ENCODE measurements at places on chromosomes 5 and 9.

GRCh38 chr9:23342291-23342690 lies 483.7 kb downstream of the ELAVL2 start:
- DNase-seq, result no peak

DNA sequence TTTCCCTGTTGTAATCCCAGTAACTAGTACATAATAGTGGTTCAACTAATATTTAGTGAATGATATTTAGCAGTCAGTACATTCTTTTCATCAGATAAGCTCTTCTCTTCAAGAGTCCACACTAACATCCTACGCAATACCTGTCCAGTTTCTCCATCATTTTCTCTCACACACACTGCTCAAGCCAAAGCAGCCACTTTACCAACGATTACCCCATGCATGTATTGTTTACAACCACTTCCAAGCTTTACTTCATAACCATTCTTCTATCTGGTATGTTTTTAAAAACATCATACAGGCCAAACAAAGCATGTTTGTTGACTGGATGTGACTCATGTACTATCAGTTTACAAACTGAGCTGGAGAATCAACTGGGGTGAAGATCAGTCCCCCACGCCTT lies 7.3 kb downstream of the UBTD2 start:
- DNase-seq, result no peak

- DNase-seq, result no peak
These were observed 637.2 kb downstream of the PDE4D start for GRCh38 chr5:59256331-59256730.

DNA sequence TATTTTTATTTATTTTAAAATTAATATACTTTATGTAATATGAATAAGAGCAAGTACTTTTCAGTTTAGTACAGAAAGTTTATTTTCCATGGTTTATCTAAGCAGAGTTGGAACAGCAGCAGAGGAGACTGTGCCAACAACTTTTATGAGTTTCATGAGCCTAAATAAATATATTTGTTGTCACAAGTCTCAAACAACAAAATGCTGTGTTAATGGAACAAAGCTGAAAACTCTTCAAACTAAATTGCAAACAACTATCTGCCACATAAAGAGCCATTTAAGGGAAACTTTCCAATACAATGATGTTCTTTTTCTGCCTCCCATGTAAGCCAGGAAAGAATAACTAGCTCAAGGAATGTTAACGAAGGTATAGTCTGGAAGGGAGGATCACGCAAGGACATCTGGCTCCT lies 96.1 kb downstream of the FBN2 start:
- no peak for DNase-seq

DNA sequence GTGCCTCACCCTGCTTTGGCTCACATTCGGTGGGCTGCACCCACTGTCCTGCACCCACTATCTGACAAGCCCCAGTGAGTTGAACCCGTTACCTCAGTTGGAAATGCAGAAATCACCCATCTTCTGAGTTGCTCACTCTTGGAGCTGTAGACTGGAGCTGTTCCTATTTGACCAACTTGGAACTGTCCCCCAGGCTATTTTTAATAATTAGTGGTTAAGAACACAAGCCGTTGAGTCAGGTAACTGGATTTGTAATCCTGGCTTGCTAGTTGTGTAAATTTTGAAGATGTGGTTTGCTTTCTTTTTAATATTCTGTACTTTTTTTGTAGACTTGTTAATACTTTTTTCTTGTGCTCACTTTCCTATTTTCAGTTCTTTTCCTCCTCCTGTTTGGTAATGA lies 81.2 kb downstream of the CNTLN start:
- DNase-seq, result no peak

DNA sequence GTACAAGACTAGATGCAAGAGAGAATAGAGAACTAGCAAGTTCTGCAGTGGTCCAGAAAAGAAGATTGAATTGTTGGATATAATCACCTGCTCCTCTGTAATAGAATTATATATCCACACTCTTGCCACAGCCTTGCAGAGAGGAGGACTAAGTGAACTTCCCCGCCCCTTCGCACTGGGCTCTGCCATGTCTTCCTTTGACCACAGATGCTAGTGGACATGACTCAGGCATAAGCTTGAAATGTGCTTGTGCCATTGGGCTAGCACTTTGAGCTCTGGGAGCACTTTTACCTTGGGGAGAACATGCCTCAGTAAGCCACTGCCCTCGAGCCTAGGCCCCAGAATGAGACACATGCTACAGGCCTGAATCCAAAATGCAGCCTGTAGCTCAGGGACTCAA lies 113.5 kb upstream of the RASA1 start:
- no peak for DNase-seq

GRCh38 chr5:92504346-92504745 lies 1076.7 kb downstream of the NR2F1-AS1 start:
- no peak for DNase-seq

DNA sequence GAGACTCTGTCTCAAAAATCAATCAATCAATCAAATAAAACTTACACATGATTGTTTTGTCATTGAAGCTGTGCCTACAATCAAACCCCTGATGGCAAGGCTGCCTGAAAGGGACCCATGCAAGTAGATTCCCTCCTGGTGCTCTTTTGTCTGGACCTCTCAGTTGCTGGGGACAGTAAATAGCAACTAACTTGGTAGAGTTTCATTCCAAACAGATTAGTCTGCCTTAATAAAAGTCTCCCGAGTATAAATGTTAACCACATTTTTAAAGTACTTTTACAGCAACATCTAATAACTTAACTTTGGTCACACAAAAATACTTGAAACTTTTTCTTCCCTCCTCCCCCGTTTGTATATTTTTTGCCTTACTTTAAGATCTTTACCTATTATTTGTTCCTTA lies 105.5 kb downstream of the FEM1C start:
- no peak for DNase-seq

DNA sequence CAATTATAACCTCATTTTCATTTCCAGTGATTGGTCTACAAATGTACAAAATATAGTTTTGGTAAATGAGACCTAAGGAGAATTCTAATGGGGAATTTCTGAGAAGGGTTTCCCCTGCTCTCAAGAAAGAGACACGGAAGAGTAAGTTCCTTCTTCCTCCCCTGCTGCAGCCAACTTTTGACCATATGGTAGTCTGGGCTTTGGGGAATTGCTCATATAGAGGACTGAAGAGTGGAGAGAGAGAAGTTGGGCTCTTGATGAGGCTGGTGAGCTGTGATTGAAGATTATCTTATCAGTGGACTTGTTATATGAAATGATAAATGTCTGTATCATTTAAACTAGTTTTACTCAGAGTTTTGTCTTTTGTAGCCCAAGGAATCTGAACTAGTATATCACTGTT lies 4.3 kb upstream of the LNPEP start:
- DNase-seq, result no peak

DNA sequence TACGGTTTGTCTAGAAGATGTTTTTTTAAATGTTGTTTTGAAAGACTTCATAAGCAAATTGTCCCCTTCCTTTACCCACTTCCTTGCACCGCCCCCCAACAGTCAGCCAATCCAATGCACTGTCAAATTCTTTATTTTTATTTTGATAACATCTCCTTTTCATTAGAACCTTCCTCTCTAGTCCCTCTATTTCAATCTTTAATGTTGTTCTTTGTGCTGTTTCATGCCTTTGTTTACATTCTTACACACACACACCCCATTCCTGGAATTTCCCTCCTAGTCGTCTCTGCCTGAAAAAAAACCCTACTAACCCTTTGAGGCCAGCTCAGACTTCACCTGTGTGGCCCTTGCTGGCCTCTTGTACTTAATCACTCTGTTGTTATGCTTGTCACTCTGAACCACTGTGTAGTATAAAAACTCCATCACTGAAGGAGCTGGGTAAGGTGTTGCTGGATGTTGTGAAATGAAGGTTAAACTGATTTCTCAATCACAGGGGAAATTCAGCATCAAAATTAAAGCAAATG lies 133.4 kb downstream of the UGCG start:
- DNase-seq, result no peak

- no peak for DNase-seq
These were observed 125.6 kb downstream of the NNT start for GRCh38 chr5:43728581-43728980.

GRCh38 chr5:150505816-150506215 lies 2.1 kb upstream of the NDST1 start:
- DNase-seq, result no peak

GRCh38 chr9:98175762-98176161 lies 16.7 kb downstream of the CORO2A start:
- no peak for DNase-seq

GRCh38 chr9:37956904-37957663 lies 53.2 kb upstream of the SLC25A51 start:
- DNase-seq, result no peak

GRCh38 chr5:10741661-10742060 lies 19.4 kb downstream of the DAP start:
- DNase-seq, result no peak

- DNase-seq, result no peak
These were observed 157.5 kb downstream of the MAPKAP1 start for GRCh38 chr9:125549465-125549871.

GRCh38 chr5:167447466-167448375 lies 843.7 kb upstream of the WWC1 start:
- no peak for DNase-seq

GRCh38 chr9:129111528-129112151 lies 425 bp downstream of the PTPA start:
- peak; percentile 32 for DNase-seq

- no peak for DNase-seq
These were observed 251.4 kb upstream of the TRIM32 start for GRCh38 chr9:116435706-116436105.

DNA sequence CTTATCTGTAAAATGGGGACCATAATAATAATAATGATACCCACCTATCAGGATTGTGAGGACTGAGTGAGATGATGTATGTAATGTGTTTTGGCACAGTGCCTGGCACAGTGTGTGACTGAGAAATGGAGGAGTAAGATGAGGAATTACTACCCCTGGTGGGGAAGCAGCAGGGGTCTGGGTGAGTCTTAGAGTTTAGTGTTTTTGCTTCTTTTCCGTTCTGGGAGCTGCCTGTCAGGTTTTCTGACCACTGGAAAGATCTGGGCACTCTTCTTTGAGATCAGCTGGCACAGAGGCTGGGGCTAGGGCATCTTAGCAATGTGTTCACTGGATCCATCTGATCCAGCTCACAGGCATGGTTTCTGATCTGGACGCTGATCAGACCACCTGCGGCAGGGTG lies 8.5 kb downstream of the LCP2 start:
- DNase-seq, result no peak

DNA sequence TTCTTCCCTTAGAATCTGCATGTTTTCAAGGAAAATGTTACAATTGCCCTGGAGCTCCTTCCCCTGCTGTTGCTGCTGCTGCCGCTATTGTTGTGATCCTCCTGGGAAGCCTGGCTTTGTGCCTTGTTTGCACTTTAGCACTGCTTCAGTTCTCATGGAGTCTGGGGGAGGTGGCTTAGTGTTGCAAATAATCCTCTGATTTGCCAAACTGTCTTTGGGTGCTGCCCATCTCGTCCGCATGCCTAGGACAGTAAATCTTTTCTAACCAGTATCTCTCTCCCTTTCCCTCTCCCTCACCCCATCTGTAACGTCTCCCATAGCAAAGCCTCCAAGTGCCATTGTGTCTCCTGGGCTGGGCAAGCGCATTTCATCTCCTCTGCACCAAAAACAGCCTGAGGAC lies 30.3 kb downstream of the FAM240B start:
- no peak for DNase-seq

DNA sequence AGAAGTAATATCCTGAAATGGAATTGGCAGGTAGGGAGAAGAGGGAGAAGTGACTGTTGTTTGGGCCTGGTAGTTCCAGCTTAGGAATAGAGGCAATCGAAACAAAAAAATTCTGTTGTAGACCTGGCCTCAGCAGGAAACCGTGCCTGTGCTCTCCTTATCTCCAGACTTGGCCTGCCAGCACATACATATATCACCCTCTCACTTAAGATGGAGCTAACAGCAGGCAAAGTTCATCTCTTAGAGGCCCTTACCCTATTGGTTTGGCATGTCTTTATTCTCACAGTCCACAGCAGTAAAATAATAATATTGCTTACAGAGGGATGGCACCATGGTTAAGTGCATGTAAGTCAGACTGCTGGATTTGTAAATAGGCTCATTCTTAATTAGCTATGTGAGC lies 19.6 kb upstream of the TNC start:
- DNase-seq, result no peak

GRCh38 chr5:8185852-8186251 lies 316.9 kb downstream of the MTRR start:
- DNase-seq, result no peak

DNA sequence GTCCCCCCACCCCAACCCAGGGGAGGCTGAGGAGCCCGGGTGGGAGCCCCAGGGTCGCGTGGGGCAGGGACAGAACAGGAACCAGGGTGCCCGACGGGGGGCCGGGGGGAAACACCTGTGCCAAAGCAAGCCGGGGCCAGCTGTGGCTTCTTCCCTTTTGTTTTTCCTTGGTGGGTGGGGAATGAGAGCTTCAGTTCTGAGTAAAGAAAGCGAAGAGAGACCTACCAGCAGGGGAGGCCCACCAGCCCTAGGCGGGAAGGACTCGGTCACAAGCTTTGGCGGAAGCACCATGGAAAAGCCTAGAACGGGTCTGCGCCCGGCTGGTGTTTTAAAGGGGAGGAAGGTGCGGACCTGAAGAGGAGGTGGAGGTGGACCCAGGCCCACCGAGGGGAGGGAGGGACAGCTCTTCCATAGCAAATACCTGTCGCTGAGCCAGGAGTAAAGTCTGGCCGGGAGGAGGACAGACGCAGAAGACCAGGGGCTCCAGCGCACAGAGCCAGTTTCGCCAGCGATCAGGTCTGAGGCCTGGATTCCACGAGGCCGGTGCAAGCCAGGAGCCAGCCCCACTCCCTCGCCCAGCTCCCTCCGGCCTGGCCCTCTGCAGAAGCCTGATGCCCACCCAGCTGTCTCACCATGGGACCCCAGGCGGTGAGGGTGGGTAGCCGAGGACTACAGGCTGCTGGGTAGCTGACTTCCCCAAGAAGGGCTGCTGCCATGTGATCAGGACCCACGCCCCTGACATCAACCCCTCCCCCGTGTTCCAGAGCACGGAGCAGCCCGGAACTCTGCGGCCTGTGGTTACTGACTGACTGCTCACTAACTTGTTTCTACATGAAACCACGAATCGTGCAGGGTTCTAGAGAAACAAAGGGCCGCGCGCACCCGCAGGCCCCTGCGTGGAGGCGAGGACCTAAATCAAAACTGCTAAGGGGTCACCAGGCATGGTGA lies 849 bp upstream of the MGAT1 start:
- DNase-seq, result no peak

GRCh38 chr5:11394933-11395332 lies 509.3 kb downstream of the CTNND2 start:
- no peak for DNase-seq

DNA sequence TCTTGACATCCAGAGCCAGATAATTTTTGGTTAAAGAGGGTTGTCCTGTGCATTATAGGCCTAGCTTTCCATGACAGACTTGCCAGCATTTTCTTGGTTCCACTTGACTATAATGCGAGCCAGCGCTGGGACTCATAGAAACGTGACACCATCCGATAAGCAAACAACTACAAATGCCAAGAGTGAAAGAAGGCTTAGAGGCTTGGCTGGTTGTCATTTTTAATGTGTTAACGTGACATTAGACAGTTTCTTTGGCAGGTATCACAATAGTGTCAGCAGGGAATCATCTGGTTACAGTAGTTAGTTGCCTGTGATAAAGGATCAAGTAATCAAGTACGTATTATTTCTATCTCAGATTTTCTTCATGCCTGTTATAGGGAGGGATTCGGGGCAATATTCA lies 20.0 kb upstream of the LIFR start:
- DNase-seq, result no peak

Measured in D721Med (cell line).